ENCODE measurements at places on chromosomes 11 and 22. TPM values are rescaled to one million over a fixed set of nuclear protein-coding genes. Genes with fewer than 3 reads are reported as not detected.

Gene CYTH4
- polyA plus RNA-seq = 4.5 TPM

Gene TBX1
- 0.53 TPM for polyA plus RNA-seq

Gene KRTAP5-11
- 0.27 TPM for polyA plus RNA-seq

Gene VEGFB
- polyA plus RNA-seq = 92.6 TPM

Gene ELMOD1
- 0.36 TPM for polyA plus RNA-seq

Gene GVQW3
- 8.6 TPM for polyA plus RNA-seq

Gene EPS8L2
- 128 TPM for polyA plus RNA-seq

Gene KCNJ5
- polyA plus RNA-seq = 4.2 TPM

Gene CD6
- 1.8 TPM for polyA plus RNA-seq

Gene POU2AF2
- not detected for polyA plus RNA-seq

Gene C2CD3
- 25.7 TPM for polyA plus RNA-seq

Gene MYEOV
- 3.9 TPM for polyA plus RNA-seq

Gene MS4A8
- polyA plus RNA-seq = not detected

DNA sequence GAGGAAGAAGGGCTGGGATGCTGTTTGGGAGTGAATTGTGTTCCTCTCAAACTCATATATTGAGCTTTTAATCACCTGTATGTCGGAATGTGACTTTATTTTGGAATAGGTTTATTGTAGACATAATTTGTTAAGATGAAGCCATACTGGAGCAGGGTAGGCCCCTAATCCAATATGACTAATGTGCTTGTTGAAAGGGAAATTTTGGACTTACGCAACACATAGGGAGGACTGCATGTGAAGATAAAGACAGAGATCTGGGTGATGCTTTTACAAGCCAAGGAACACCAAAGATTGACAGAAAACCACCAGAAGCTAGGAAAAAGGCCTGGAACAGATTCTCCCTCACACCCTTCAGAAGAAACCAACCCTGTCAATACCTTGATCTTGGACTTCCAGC, 43.2 kb upstream of the OVCH2 start:
- DNase-seq = no peak

DNA sequence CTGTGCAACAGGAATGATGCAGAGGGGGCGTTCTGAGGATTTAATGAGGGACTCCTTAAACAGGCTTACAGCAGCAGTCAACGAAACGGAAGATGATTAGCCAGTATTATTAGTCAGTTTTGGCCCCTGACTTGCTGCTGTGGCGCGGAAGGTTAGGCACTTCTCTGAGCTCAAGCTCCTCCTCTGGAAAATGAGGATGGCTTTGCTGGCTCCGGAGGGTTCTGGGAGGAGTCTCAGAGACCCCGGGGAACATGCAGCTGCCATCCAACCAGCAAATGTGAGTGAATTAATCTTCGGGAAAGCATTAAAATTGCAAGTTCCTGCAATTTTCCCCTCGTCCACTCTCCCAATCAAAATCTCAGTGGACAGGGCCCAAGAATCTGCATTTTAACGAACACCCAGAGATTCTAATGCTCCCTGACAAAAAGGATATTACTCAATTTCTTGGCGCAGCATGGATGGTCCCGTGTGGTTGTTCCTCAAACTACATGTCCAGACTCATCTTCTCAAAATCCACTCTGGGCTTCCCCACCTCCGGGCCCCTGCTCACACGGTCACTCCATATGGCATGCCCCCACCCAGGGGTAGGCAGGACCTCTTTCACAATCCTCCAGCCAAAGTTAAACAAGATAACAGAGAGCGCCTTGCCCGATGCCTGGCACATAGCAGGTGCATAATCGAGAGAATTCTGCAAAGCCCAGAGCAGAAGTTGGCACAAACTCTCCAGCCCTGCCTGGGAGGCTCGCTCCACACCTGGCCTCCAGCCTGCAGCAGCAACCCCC, 6.4 kb downstream of the ELFN2 start:
- DNase-seq = no peak

- no peak for DNase-seq
These were observed 36.7 kb upstream of the ADSL start for GRCh38 chr22:40309631-40310030.

- no peak for DNase-seq
These were observed 280.8 kb upstream of the CCDC90B start for GRCh38 chr11:83566950-83567349.

DNA sequence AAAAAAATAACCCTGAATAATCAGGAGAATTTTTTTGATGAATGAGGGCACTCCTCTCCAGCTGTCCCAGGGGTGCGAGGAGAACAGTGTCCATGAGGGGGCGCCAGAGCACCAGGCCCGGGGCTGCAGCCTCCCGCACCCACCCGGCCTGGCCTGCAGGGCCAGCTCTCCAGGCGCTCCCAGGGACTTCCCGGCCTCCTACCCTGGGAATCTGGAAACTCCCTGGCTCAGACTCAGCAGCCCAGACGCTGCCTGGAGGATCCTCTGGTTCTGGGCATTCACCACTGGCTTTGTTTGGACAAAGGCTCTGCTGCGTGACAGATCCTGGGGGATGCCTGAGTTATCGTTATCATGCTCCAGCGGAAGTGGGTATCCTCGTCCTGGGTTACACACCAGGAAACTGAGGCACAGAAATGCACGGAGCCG, 31.0 kb downstream of the MCM5 start:
- DNase-seq = peak; percentile 72

GRCh38 chr11:106011481-106011880, 10.6 kb downstream of the MSANTD4 start:
- no peak for DNase-seq

GRCh38 chr11:9002920-9003572, 755 bp downstream of the NRIP3 start:
- no peak for DNase-seq

DNA sequence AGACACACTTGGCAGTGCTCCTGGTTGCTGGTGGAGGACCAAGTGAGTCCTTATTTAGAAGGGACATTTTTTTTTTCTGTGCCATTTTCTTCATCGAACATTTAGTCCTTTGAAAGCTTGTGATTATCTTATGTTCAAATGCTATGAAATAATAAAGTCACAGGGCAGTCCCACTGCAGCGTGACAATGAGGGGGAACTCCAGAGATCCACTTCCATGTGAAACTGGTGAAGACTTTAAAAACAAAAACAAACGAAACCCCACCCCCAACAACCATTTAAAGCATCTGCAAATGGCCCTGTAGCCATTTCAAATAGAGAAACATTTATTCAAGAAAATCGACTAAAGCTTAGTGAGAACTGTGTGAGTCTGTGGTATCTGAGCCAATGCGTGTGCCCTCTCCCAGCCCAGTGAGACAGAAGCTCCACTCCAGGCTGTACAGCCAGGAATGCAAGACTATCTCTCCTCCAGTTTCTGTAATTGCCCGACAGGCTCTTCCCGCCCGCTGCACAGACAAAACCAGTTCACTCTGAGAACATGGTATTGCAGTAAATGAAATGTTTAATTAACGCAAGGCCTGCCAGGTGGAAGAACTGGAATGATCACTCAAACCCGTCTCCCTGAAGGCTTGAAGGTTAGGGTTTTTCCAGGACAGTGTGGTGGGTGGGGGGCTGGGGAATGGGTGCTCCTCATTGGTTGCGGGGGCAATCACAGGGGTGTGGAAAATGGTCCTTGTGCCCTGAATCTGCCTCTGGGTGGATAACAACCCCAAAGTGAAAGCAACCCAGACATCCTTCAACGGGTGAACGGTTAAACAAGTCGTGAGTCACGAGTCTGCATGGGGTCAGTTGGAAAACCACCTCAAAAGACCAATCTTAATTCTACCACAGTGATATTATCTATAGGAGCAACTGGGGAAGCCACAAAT, 8.4 kb downstream of the KRTAP5-6 start:
- no peak for DNase-seq

- DNase-seq = no peak
These were observed 323.0 kb upstream of the CCDC90B start for GRCh38 chr11:83609191-83609590.

GRCh38 chr11:68370211-68371111, 58.1 kb downstream of the LRP5 start:
- no peak for DNase-seq

- DNase-seq = no peak
These were observed 15.9 kb downstream of the PICALM start for GRCh38 chr11:86052693-86053641.

GRCh38 chr11:68990995-68991780, 10.4 kb upstream of the MRGPRD start:
- DNase-seq = no peak

DNA sequence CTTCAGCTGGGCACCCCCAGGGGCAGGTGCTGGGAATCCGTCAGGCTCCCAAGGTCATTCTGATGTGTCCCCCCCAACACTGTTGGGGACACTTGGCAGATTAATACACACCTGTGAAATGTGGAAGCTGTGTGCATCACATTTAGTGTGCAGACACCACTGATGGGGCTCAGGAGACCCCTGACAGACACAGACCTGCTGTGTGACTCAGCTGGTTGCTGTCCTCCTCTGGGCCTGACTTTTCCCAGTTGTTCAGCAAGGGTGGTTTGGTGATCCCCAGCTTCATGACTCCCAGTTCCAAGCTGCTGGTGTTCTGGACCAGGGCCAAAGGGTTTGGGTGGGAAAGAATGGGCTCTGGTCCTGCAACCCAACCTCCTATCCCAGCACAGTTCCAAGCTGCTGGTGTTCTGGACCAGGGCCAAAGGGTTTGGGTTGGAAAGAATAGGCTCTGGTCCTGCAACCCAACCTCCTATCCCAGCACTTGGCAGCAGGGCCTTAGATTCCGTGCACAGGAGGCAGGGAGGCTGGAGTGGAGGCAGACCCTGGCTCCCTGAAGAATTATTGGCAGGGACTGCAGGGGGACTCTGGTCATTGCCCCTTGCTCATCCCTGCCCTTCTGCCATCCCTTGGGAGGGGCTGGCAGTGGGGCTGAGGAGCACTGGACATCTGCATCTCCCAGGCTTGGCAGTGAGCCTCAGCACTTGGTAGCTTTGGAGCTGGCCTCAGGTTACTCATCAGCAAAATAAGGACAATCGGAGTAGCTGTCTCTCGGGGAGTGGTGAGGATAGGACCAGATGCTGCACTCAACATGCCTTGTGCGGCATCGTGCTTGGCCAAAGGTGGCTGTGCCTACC, 8.4 kb upstream of the OMP start:
- DNase-seq = no peak

DNA sequence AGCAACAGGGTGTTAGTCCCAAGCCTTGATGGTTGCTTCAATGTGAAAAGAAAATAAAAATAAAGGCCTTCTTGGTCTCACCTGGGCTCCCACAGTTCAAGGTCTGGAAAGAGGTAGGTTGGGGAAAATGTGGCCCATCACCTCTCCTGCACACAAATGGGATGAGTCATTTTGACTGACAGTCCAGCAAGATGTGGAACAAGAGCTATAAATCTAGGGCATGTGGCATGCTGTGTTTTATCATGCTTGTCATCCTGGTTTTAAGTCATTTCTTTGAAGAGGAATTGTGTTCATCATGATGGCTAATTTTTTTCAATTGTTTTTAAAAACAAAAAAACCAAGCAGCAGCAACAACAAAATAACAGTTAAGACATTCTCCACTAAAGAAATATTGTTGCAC, 503.7 kb downstream of the NTM start:
- DNase-seq = no peak
